ENCODE measurements at places on chromosomes 11 and 22.

DNA sequence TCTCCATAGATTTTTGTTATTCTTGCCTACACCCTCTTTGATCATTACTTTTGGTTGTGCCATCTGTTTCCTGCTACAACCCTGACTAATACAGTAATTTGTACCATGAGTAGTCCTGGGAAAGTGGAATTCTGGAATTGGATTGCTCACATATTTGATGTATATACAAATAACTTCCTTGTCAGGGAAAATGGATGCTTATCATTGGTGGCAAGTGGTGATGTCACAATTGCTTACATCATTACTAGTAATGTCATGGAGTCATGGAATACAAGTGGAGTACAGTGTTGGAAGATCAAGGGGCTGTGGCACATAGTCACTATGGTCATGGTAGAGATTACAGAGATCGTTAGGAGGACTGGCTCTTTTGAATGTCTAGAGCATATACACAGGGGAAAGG is 24.4 kb downstream of the AASDHPPT start:
- no peak for DNase-seq

DNA sequence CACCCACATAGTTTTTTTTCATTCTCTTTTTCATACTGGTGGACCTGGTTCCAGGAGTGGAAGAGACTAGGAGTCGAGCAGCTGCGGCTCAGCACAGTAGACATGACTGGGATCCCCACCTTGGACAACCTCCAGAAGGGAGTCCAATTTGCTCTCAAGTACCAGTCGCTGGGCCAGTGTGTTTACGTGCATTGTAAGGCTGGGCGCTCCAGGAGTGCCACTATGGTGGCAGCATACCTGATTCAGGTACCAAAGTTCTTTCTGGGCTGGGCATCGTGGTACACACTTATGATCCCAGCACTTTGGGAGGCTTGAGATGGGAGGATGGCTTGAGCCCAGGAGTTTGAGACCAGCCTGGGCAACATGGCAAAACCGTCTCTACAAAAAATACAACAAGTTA is 4.2 kb downstream of the PTPMT1 start:
- DNase-seq: no peak

DNA sequence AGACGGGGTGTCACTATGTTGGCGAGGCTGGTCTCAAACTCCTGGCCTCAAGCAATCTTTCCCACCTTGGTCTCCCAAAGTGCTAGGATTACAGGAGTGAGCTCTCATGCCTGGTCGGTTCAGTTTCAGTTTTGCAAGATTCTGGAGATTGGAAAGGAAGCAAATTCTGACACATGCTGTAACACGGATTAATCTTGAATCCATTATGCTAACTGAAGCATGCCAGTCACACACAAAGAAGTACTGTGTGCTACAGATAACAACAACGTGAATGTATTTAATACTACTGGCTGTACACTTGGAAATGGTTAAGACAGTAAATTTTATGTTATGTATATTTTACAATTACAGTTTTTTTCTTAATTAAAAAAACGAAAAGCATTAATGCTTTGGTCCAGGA is 107.6 kb downstream of the MED15 start:
- DNase-seq: no peak

DNA sequence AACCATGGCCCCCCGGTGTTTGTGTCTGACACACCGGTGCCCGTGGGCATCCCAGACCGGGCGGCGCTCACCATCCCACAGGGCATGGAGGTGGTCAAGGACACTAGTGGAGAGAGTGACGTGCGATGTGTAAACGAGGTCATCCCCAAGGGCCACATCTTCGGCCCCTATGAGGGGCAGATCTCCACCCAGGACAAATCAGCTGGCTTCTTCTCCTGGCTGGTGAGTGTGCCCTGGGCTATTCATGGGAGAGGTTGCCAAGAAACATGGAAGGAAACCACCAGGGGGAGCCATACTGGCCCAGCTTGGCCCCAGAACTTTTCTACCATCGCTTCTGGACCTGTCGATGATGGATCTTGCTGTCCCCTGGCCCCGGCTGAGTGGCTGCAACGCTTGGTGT is 36.5 kb downstream of the PRDM11 start:
- no peak for DNase-seq

DNA sequence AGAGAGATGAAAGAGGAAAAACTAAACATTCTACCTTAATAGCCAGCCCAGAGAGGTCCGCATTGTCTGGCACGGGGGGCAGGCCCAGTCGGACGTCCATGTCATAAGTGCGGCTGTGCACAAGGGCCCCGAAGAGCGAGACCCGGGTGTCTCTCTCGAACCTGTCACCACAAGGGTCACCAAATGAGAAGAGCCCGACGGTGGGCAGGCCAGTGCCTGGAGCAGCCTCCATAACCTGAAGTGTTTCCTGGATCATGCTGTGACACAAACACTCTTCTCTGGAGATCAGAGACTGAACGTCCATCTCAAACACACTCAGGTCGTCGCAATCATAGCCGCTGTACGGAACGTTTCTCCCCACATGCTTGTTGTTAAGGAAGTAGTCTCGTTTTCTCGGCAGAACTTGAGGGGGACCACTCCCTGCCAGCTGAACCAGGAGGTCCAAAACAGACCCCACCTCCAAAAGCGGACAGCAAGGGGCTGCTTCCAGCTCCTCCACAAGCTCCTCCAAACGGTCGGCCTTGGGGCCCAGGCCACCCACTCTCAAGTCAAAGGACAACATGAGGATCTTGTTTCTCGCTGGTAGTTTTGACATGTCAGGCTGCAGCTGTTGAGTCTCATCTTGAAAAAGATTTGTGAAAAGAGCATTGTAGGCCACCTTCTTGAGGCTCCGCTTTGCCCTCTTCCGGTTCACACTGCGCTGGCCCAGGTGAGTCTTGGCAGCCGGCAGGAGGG is 971 bp downstream of the TUBGCP6 start:
- DNase-seq: no peak

- DNase-seq: no peak
Observed at GRCh38 chr22:48871176-48871840, 956.4 kb downstream of the BRD1 start.

DNA sequence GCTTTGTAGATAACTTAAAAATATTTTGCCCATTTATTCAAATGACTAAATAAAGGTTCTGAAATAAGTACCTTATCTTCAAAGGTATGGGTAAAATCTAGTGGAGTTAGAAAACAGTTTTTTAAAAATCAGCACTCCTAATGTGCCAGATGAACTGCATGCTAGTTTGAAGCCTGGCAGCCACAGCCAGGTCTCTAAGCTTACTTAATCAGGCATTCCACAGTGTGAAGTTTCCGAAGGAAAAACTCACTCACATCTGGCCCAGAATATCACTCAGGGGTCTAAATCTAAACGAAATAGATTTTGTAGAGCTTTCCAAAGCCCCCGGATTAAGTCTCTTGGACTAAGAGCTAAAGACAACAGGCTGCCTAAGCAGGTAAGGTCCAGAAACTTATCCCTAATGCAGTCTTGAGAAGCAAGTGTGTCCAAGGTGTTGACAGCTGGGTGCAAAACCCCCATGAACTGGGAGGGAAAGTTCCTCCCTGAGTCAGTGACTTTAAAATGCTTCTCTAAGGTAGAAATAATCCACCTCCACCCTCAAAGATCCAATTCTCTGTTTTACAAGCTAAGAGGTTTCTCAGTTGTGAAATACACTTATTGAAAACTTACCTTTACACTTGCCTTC is 157.6 kb downstream of the FCHSD2 start:
- no peak for DNase-seq

- no peak for DNase-seq
Observed at GRCh38 chr11:114285599-114285998, 10.6 kb upstream of the NNMT start.

- DNase-seq: no peak
Observed at GRCh38 chr11:19347911-19348310, 107.2 kb upstream of the E2F8 start.

DNA sequence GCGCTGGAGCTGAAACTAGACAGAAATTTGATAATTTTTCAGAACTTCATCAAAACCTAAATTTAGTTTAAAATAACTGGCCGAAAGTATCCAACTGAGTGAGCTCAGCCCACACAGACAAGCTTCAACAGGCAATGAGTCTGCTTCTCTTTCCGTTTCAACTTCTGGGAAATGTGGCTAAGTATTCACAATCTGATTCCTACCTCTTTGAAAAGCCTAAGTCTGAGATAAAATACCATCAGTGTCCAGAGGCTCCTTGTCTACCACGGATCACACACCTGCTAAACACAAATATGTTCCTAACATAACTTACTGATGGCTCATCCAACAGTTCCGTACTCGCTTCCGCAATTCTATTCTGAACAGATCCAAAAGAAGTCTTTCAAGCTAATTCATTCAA is 8.5 kb downstream of the SIK3 start:
- no peak for DNase-seq

GRCh38 chr11:69106031-69106811 is 49.5 kb upstream of the SMIM38 start:
- no peak for DNase-seq

DNA sequence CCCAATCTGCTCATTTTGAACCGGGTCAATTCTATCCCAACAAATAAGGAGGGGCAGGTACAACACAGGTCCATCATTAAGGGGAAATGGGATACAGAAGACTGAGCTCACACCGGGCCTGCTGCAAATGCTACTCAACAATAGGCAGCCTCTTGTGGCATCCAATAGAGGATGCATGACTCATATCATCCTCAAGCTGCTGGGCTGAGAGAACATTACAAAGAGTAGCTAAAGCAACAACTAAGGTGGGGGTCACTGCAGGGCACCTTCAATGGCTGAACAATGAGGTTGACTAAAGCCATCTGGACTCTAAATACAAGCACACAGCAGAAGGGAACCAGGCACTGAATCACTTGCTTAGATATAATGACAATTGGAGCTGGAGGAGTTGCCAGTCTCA is 130.1 kb upstream of the SYN3 start:
- no peak for DNase-seq

GRCh38 chr11:6992026-6992425 is 28.1 kb downstream of the ZNF214 start:
- no peak for DNase-seq
